Activated CD4-positive, CD25-positive, alpha-beta regulatory T cell (primary cell): ENCODE measurements at places on chromosomes 3 and 15.

DNA sequence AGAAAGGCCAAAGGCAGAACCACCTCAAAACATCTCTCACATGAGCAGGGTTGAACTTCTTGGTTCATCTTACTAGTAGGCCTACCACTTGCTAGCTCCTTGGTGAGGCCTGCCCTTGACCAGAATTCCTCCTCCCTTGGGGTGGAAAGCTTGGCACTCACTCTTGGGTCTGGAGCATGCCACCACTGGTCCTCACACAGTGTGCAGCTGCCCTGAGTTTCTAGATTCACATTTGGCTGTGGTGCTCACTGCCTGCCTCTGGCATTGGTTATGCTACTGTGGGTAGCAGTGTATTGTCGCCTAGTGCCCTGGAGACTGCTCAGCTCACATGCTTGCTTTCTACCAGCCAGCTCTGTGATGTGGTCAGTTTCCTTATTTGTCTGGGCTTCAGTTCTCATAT is 23.7 kb downstream of the OXNAD1 start:
- no peak for DNase-seq

- DNase-seq, result no peak
These were observed 34.6 kb upstream of the CDIN1 start for GRCh38 chr15:36544518-36545466.

GRCh38 chr3:25725810-25726209 is 57.4 kb downstream of the NGLY1 start:
- DNase-seq, result no peak

DNA sequence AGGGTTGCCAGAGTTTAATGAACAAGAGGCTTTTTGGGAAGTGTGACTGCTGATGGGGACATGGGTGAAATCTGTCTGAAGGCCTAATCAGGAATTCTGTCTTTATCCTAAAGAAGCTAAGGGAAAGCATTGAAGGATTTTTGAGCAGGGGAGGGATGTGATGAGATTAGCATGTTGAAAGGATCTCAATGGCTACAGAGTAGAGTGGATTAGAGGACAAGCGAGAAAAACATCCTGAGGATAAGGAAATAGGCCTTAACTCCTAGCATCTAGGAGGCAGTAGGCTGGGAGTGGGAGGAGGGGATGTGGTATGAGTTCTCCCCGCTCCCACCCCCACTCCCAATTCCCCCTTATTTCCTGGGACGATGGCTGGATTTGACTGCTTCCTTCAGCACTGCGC is 35.1 kb upstream of the SNTN start:
- no peak for DNase-seq

DNA sequence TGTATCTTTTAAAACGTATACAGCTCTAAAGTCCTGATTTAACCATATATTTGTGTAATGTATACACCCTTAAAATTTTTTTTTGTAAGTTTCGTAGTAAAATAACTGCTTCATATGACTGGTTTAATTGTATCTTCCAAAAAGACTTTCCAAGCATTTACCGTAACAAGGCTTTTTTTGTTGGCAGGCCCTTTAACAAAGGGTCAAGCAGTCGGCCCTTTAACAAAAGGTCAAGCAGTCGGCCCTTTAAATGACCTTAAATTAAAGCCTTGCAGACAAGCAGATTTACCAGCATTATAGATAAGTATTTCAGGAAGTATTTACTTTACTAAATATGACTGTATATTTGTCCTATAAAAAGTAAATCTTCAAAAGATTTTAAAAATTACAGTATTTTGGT is 28.1 kb downstream of the TSC22D2 start:
- DNase-seq, result no peak

DNA sequence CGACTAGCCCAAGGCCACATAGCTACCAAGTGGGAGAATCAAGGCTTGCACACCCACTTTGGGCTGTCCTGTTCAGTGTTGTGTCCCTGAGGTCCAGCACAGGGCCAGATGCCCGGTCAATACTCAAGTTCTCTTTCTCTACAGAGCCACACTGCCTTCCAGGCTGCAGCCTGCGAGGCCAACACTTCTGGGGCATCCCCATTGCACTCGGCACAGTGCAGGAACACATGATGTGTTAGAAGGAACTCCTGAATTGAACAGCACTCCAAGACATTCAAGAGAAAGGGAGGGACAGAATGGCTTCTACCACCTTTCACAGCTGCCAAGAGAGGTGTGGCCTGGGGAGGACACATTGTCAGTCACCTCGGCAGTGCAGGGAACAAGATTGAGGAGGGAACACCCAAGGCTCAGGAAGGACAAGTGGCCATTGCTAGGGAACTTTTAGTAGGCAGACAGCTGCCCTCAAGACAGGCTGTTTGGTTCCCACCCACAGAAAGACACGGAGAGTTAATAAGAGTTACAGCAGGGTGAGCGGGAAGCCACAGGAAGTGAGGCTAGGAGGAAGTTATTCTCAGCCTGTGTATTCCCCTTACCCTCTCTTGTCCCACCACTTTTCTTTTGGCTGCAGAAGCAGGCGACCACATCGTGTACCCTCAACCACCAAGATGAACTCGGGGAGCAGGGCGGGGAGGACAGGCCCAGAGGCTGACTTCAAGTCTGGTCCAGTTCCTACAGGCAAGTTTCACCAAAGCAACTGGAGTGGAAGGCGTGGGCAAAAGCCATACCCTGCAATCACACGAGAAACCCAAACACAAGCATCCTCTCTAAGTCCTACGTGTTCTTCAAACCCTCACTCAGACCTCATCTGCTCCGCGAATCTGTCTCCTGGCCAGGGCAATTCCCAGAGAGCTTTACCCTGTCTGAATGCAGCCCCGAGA is 69.4 kb downstream of the SRGAP3 start:
- no peak for DNase-seq
